ENCODE measurements at places on chromosomes 3 and 15. TPM values are rescaled to one million over a fixed set of nuclear protein-coding genes. Genes with fewer than 3 reads are reported as not detected.

The ACAD9 gene
- total RNA-seq, result 22.9 TPM

The TGM5 gene
- not detected for total RNA-seq

The FRG2C gene
- total RNA-seq, result 0.03 TPM

The SV2B gene
- total RNA-seq, result 0.29 TPM

The STRC gene
- 0.06 TPM for total RNA-seq

The GOLGA8R gene
- total RNA-seq, result 0.07 TPM

The PLA2G4E gene
- total RNA-seq, result not detected

The SEMA3B gene
- 7.7 TPM for total RNA-seq

The GPR87 gene
- 2.2 TPM for total RNA-seq

The FOXB1 gene
- not detected for total RNA-seq

The MYO5C gene
- 7.4 TPM for total RNA-seq

The SNRPN gene
- 97.3 TPM for total RNA-seq

The INSYN1 gene
- 2.7 TPM for total RNA-seq

The RTP1 gene
- not detected for total RNA-seq

The PEX11A gene
- total RNA-seq, result 8.4 TPM

The TIGIT gene
- total RNA-seq, result not detected

The KY gene
- total RNA-seq, result 0.07 TPM
